ENCODE measurements at places on chromosomes 7 and 10.

DNA sequence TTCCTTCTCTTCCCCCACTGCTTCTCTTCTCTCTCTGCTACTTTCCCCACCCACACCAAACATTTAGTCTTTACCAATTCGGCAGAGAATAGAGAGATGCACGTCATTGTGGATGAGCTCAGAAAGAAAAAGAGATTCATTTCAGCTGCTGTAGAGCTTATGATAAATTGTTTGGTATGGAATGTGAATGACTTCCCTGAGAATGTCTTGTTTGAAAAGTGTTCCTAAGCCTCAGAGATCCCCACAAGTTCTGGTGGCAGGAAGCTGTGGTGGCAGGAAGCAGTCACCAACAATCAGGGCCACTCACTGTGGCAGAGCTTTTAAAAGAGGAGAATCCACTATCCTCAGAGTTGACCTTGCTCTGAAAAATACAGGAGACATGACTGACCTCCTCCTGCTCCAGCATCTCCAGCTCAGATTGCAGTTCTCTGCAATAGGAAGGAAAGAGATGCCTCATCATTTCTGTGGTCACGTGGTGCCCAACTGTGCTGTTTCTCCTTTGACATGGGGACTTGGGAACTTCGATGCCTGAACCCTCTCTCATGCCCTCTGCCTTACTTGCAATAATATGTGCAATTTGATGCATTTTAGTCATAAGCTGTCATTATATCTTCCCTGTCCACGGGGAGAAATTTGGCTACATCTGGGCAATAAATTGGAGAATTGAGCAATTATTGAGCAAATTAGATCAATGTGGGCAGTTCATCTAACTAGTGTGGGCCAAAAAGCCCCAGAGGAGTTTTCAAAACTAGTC is 76.5 kb downstream of the BMPER start:
- DNase-seq: no peak

- no peak for DNase-seq
Measured at GRCh38 chr7:142806957-142807356, 36.2 kb downstream of the PRSS2 start.

DNA sequence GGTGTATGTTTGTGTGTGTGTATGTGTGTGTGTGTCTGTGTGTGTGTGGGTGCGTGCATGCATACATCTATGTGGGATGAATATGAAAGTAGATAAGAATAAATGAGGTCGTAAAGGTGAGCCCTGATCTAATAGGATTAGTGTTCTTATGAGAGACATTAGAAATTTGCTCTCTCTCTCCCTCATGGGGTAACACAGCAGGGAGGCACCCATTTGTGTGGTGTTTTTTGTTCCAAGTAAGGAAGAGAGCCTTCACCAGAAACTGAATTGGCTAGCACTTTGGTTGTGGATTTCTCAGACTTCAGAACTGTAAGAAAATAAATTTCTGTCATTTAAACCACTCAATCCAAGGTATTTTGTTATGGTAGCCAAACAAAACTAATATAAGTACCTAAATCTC is 353.7 kb upstream of the CHRM2 start:
- no peak for DNase-seq

DNA sequence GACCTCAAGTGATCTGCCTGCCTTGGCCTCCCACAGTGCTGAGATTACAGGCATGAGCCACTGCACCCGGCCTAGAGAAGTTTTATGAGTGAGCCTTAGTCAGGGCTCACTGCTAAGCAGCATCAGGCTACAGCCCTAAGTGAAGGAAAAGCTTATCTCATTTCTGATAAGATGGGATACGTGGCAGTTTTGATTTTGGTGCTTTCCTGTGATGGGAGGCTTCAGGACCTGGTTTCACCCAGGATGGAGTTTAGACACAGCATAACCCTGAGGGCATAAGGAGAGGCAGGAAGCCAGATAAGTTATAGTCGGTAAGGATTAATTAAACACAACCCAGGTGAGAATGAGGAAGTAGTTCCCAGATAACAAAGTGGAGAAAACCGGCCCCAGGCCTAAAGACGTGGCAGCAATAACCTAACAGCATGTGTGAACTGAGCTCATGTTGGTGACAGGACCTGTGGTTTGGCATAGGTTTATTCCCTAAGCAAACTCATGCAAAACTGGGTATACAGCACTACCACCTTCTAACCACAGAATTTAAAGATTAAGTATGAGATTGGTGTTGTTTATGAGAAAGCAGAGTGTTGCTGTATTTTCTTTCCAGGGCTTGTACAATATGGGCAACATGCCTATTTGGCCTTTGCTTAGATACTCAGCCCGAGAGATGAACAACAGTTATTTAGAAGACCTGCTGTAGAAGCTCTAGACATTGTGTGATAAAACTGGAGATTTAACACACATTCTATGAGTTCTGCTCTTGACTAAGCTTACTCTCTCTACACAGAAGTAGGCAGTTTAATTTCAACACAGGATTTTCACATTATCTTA is 119.4 kb downstream of the COL28A1 start:
- DNase-seq: peak; percentile 49

DNA sequence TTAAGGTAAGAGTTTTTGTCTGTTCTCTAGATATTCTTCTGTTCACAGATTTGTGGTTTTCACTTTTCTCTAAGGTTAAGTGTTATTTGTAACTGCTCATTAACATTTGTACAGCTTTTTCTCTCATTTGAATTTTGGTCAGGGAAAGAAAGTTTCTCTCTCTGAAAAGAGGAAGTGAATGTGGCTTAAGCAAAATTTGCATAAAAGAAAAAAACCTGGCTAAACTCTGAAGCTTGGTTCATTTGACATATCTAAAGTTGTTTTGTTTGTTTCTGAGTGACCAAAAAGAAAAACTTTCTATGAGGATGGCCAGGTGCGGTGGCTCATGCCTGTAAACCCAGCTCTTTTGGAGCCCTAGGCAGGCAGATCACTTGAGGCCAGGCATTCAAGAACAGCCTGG is 22.0 kb upstream of the SLC26A4 start:
- DNase-seq: peak; percentile 44

DNA sequence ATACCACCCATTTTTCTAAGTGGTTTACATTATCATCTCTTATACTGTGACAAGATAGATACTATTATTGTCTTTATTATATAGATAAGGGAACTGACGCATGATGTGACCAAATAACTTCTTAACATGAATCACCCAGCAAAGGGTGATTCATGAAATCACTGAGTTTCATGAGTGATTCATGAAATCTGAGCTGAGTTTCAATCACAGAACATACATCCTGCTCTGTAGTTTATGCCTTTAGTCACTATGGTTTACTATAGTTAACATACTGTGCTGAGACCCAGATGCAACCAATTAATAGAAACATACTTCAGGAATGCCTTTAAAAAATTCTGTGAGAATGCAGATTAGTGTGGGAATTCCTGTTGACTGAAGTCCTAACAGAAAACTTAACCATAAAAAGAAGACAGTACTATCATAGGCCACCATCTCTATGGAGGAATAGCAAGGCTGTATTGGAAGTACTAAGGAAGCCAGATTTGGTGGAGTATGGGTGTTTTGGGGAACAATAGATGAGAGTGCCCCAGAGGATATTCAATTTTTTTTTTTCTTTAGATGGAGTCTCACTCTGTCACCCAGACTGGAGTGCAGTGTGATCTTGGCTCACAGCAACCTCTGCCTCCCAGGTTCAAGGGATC is 43.1 kb upstream of the SEMA3A start:
- no peak for DNase-seq

GRCh38 chr7:101588131-101588935 is 40.8 kb downstream of the MYL10 start:
- no peak for DNase-seq

DNA sequence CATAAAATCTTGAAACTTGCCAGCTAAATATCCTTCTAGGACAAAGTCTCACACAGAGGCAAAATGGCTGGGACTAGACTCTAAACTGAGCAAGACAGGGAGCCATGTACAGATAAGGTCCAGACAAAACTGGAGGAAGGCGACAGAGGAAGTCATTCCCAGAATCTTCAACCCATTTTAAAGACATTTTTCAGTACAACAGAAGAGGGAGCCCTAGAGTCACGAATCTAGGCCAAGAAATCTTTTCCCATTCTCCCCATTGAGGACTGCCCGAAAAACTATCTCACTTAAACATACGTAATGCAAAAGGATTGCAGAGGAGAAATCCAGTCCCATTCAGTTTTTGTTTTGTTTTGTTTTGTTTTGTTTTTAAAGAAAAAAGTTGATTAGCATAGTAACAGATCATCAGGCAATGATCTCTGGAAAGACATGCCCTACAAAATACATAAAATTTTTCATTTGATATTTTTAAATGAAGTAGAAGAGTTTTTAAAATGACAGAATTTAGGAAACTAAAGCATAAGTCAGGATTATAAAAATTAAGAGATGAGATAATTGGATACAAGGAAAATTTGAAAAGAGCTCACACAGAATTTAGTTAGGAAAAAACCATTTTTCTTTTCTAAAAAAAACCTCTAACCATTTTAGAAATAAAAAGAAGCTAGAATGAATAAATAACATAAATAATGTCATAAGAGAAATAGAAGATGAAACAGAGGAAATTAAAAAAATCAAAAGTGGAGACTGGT is 16.9 kb upstream of the PRF1 start:
- DNase-seq: peak; percentile 57

DNA sequence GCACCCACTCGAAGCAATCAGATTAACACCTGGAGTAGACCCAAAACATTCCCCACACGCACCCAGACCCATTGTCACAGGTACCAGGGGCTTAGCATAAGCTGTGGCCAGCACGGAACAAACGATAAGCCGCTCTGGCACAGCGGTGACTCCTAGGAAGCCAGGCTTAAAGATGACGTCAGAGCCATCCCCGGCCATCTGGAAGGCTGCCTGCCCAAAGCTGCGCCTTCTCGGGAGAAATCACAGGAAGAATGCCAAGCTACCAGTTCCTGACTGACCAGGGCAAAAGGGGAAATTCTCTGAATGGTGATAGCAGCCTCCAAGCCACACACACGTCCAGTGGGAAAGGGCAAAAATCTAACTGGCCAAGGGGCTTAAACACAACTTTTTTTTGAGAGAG is 13.0 kb upstream of the WIPI2 start:
- DNase-seq: no peak

DNA sequence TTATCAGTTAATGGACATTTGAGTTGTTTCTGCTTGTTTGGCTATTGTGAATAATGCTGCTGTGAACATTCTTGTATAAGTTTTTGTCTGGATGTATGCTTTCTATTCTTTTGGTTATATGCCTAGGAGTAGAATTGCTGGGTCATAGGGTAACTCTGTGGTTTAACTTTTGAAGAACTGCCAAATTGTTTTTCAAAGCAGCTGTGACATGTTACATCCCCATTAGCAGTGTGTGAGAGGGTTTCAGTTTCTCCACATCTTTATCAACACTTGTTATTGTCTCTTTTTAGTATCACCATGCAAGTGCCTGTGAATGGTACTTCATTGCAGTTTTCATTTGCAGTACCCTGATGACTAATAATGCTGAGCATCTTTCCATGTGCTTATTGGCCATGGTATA is 2.1 kb upstream of the NDUFB8 start:
- DNase-seq: no peak

DNA sequence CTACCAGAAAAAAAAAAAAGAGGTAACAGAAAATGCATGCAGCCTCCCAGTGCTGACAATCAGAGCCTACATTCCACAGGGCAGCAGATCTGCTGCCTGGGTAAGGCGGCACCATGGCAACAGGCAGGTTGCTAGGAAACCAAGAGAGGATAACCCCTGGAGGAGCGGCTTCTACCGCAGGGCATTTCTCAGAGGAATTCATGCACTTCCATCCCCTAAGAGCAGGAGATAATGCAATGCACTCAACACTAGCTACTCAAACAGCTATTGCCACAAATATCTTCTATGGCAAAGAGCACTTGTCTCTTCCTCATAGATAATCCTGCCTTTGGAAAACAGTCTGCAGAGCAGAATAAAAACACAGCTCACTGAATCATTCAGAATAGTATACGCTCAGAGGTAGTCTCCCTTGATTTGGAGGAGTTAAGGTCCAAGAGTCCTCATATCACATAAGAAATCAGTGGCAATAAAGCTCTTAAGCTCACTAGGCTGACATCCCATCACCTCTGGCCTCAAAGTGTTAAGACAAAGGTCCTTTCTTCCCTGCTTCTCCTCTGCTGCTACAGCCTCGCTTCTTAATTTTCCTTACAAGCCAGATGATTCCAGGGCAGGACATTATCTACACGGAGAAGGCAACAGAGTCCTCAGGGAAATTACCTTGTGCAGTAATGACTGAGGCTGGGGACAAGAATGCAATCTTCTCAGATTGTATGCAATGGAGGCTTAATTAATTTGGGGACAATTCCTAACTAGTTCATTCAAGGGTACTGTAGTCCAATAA is 10.7 kb downstream of the PSAP start:
- no peak for DNase-seq

DNA sequence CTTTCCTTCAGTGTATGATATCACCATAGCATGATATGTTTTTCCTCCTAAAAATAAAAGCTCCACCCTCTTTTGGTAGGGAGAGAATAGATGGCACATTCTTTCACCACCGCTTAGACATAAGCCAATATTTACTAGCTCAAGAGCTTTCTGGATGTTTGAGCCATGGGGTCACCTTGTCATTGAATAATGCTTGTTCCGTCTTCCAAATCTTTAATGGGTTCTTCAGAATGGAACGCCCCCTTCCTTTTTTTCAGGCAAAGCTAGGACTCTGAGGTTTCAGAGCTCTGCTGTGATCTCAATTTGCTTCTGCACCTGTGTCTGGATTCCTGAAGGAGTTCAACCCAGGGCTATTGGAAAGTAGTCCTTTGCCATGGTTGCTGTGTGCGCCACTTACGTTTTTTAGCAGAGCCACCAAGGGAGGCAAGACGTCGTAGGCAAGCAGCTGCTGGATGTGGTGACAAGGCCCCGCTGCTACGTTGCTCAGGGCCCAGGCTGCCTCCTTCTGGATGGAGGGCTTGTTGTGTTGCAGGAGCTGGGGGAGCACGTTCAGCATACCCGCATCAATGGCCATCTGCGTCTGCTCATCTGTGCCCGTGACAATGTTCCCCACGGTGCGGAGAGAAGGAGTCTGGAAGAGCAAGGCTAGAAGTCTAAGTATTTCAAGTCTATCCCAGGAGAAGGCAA is 23.2 kb downstream of the KPNA7 start:
- no peak for DNase-seq

Data from NB4 (cell line).